ENCODE measurements at places on chromosomes 12 and 14.

DNA sequence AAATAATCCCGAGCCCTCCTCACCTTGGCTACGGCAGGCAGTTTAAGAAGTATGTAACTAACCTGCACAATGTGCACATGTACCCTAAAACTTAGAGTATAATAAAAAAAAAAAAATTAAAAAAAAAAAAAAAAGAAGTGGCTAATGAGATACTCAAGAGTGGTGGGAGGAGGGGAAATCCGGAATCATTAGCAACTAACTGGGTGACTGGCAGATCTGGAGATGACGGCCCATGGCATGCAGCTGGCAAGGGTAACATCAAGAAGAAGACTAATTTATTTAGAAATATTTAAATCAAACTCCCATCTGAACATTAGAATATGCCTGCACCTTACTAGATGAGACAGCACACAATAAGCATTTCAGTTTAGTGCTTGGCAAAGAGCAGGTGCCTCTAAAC lies 52.3 kb upstream of the TMCC3 start:
- no peak for DNase-seq

DNA sequence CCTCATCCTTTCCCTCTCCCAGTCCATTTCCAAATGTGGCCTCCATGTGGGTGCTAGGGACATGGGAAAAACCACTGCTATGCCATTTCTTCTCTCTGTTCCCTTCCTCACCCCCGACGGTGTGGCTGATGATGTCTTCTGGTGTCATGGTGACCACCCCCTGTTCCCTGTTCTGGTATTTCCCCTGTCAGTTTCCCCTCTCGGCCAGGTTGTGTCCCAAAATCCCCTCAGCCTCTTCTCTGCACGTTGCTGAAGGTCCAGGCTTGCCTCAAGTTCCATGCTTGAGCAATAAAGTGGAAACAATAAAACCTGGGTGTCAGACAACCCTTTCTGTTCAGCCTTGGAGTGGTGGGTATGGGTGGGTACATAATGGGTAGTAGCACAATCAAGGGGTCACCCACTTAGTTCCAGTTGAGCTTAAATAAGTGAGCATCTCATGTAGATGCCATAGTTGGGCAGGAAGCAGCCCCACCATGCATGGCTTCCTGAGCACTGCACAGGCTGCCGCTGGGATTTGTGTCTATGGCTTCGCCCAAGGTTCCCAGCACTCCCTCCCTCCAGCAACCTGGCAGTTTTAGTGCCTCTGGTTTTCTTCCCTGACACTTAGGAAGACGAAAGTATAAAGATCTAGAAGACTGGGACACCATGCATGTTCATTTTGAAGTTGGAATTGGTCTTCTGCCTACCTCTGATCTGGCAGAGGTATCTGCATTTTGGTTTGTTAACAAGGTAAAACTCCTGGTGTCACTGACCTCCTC lies 8.7 kb upstream of the ITFG2 start:
- no peak for DNase-seq

- DNase-seq: no peak
Measured at GRCh38 chr14:95701846-95702221, 12.1 kb downstream of the TCL1A start.

DNA sequence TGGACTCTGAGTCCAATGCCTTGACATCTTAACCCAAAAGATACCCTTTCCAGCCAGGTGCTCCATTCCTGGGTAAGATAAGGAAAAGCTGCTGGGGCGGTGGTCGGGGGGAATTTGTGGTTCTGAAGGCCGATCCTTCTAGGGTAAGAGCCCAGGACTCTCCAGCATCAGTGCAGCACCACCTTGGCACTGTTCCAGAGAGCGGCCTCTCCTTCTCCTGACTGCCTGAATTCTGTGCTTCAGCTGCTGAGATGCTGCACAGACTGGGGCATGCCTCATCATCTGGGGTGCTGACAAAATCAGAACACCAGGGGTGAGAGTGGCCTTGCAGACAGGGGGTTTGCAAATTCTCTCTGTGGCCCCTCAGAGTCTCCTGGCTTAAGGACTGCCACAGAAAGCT lies 87.5 kb downstream of the SPTB start:
- no peak for DNase-seq

- no peak for DNase-seq
Measured at GRCh38 chr14:95328729-95329503, 9.2 kb upstream of the CLMN start.

DNA sequence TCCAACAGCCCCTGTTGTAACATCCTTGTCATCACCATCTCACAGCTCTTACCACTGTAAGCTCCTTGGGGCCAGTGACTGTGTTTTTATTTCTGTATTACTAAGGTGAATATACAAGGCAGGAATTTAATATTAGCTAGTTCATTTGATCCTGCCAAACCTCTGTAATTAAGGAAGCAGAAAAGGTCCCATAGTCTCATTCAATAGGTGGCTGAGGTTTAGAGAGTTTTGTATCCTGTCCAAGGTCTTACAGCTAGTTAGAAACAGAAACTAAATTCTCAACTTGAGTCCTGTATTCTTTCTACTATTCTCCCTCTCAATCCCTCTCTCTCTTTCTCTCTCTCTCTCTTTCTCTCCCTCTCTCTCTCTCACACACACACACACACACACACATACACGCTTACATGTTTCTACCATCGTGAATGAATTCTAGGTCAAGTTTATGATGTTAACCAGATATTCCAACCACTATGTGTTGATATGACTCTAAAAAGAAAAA lies 543 bp upstream of the GLIPR1 start:
- no peak for DNase-seq

DNA sequence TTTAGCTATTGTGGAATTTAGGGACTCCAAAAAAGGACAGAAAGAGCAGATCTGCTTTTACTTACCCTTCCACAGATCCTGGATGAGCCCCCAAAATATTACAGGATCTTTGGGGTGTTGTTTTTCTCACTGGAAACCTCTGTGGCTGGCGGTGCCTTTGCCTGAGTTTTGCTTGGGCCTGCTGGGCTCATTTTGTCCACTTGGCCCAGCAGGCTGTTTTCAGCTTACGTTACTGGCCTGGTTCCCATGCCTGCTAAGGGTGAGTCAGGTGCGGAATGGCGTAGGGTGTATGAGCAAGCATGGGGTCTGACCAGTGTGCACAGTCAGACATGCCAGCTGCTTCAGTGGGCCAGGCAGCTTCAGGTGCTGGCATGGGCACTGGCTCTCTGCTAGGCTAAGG lies 45.8 kb downstream of the HSD17B6 start:
- DNase-seq: no peak

GRCh38 chr14:99544991-99545390 lies 59.0 kb downstream of the CCDC85C start:
- no peak for DNase-seq

DNA sequence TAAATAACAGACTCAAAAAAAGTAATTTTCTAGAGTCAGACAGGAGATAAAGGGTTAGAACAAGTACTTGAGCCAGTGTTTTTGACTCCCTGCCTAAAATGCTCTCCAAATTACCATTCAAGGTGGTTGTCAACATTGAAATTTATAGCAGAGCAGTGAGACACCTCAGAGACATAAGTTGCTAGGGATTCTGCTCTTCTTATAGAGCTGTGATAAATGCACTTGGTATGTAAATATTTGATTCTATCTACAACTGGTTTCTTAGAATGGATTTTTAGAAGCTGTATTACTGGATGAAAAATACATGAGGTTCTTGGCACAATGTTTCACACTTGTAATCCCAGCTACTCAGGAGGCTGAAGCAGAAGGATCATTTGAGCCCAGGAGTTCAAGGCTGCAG lies 83.9 kb upstream of the OSBPL8 start:
- DNase-seq: no peak

- no peak for DNase-seq
Measured at GRCh38 chr14:92939699-92940098, 16.7 kb downstream of the CHGA start.

DNA sequence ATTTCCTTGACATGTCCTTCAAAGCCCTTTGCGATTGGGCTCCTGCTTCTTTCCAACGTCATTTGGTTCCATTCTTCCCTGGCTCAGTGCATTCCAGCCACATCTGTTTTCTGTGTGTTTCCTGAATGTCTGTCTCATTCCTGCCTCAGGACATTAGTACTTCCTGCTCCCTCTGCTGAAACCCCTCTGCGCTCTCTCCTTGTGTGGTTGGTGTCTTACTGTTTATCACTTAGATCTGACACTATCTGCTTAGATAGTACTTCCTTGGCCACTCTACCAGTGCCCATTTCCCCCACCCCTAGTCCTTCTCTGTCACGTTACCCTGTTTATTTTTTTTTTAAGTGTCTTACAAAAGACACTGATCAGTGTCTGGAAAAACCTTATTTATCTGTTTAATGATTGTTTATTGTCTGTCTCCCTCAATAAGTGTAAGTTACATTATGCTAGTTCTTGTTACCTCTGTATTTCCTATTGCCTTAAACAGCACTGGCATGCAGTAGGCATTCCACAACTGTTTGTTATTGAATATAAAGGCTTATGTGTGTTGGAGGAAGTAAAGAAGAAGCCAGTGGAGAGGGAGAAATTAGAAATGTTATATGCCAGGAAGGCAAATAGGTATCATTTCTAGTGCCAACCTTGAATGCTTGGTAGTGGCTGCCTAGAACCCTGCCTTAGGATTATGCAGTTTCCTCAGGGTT lies 21.5 kb downstream of the DYRK2 start:
- DNase-seq: no peak

DNA sequence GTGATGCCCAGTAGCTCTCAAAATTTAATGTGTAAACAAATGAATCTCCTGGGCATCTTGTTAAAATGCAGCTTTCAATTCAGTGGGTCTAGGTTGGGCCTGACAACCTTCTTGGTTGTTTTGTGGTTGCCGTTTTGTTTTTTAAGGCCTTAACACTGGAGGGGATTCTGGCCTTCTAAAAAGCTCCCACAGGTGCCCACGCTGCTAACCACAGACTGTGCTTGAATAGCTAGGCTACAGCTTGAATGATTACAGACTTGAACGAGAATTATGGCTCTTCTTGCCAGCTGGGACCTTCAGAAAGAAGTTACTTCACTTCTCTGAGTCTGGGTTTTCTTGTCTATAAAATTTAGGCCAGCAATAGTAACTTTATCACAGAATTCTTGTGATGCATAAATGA lies 1.3 kb upstream of the FLVCR2 start:
- no peak for DNase-seq

Measured in stimulated activated CD8-positive, alpha-beta memory T cell treated with anti-CD3 and anti-CD28 coated beads, Interleukin-12 subunit alpha, Interleukin-12 subunit beta, amount 100 ng/mL, for 1 hour (primary cell).